ENCODE measurements at places on chromosomes 6 and 20. TPM values are rescaled to one million over a fixed set of nuclear protein-coding genes. Genes with fewer than 3 reads are reported as not detected.
A peak's percentile ranks its signal among the peaks of the same experiment; 100 is the strongest.

DNA sequence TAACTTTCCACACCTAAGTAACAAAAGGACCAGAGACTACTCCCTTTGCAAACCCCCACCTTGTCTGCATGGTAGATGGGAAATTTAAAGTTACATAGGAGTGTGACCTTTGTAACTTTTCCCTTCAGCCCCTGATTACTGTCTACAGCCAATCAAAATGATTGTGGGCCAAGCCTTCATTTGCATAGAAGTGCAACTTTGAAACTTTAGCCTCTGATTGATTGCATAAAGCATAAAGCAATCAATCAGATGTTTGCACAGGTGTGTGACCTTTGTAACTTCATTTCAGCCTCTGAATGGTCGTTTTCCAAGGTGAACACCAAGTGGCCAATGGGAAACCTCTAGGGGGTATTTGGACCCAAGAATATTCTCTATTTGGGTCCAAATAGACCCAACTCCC lies 46.1 kb downstream of the PRKN start:
- no peaks in the 10 kb centered on the region for H3K4me1 ChIP-seq
- H3K4me3 ChIP-seq, result no peak overlapping the region
- H3K27ac ChIP-seq, result no peak overlapping the region
- no peak for DNase-seq
- no peaks in the 10 kb centered on the region for H3K36me3 ChIP-seq

DNA sequence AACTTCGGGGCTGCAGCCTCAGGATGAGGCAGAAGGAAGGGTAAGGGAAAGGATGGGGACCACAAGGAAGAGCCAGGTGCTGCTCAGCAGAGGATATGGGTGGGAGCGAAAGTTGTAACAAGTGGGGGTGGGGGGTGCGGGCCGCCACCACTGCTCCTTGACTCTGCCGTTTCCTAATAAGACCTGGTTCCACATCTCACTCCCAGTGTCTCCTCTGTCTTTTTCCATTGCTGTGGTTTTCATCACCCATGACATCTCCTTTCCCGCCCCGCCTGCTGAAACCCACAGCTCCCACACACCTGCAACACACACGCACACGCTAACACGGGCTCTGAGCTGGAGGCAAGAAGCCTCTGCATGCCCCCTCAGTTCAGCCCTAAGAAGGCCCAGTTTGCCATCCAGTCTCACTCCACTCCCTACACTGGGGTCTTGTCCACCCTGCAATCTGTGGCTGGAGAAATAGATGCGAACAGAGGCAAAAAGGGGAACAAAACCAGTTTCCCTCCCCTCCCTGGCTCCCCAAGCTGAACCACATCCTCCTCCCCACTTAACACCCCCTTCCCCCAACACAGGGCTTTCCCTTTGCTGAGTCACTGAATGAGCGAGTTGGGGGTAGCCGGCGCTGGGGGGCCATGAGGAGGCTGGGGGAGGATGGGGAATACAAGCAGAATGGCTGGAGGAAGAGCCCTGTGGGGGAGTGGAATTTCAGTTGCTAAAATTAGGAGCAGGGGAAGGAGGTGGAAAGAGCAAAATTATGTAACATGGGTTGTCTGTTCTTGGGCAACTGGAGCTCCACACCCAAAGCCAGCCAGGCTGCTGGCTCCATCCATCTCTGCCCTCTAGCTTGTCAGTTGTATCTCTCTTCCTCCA lies 11.5 kb downstream of the NFKBIL1 start:
- H3K36me3 ChIP-seq, result peaks cover 3% of the 10 kb centered on the region
- peak; percentile 56 for DNase-seq
- H3K4me3 ChIP-seq, result peak overlapping the region; percentile 48
- H3K4me1 ChIP-seq, result peaks cover 60% of the 10 kb centered on the region
- H3K27ac ChIP-seq, result peak overlapping the region; percentile 57
- no peaks in the 10 kb centered on the region for H3K27me3 ChIP-seq

DNA sequence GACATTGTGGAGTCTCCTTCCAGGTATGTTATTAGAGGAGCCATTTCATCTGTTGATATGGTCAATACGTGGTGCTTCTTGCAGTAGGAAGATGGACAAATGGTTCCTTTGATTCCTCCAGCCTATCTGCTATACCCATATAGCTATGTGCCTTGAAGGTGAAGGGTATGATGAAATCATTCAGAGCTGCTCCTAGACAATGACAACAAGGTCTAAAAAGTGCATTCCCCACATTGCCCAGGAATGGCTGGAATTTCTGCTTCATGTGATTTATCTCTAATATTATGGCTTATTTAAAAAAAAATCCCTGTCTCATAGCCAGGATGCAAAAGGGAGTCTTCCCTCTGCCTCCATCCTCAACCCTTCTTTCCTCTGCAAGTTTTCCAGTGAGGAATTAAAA lies 14.1 kb downstream of the DAAM2 start:
- H3K27me3 ChIP-seq, result no peaks in the 10 kb centered on the region
- no peaks in the 10 kb centered on the region for H3K4me1 ChIP-seq
- no peak for DNase-seq
- H3K4me3 ChIP-seq, result no peak overlapping the region

DNA sequence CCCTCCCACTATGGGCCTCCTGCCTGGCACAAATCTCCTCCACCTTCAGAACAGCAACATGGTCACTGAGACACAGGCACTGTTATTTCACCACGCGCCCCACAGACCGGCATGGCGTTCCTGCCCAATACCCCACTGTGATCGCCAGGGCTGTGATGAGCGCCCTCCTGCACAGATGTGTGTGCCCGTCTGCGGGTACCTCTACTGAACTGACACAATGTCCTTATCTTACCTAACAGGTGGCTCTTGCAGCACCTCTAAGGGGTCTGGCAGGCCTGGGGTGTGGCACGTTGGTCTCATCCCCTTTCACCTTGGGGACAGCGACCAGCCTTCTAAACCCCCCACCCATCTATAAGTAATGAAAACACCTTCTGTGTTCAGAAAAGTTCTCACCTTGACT lies 64.2 kb downstream of the STAU1 start:
- peaks cover 17% of the 10 kb centered on the region for H3K36me3 ChIP-seq
- no peak overlapping the region for H3K4me3 ChIP-seq
- H3K4me1 ChIP-seq, result no peaks in the 10 kb centered on the region
- DNase-seq, result no peak
- H3K27ac ChIP-seq, result no peak overlapping the region

DNA sequence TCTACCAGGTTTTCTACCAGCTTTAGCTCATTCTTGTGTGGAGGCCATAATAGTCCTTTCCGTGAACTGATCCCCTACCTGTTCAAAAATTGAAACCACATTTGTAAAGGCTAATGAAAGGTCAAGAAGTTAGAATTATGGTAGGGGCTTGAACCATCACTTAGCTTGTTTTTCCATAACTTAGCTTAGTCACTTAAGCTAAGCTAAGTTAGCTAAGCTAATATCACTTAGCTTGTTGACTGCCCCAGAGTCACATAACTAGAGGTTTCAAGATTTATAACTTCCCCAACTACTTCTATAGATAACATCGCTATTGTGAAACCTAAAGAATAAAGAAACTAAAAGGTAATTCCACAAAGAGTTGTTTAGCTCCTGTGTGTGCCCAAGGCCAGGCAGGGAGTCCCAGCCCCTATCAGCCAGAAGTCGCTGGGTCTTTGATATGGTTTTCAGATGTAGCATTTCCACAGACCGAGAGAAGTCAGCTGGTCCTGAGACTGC lies 131.8 kb downstream of the VEGFA start:
- DNase-seq, result no peak
- no peak overlapping the region for H3K4me3 ChIP-seq
- no peak overlapping the region for H3K27ac ChIP-seq
- no peaks in the 10 kb centered on the region for H3K27me3 ChIP-seq
- H3K4me1 ChIP-seq, result no peaks in the 10 kb centered on the region
- no peaks in the 10 kb centered on the region for H3K36me3 ChIP-seq

DNA sequence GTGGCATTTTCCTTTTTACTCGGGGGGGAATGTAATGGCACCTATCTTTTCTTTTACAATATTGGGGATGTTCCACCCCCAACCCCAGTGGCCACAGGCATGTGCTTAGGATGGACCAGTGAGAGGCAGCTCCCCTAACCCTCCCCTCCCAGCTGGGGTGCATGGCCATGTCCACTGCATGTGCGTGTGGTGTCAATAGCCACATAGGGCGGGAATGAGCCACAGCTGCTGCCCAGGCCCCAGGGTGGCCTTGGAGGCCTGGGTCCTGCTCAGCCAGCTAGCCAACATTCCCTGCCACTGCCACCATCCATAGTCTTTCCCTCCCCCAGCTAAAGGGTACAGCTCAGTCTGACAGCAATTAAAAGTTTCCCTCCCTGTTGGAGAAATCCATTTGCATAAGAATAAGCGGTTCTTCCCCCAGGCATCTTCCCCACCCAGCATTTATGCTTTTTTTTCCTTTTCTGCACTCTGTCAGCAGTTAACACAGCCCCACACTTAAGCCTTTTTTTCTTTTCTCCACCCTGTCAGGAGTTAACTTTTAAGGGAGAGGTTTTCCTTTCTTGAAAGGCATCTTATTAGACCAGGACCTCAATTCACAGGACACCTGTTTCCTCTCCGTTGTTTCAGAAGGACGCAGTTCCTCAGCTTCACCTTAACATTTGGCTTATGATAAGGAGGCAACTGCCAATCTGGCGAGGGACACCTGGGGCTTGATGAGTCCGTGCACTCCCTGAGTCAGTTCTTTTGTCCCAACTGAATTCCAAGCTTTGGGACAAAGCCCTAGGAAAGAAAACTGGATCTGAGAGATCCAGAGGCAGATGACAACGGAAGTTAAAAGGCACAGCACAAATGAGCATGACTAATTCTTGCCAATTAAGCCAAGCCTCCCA lies 121.4 kb downstream of the TPBG start:
- no peaks in the 10 kb centered on the region for H3K4me1 ChIP-seq
- DNase-seq, result no peak
- no peak overlapping the region for H3K27ac ChIP-seq
- no peaks in the 10 kb centered on the region for H3K36me3 ChIP-seq
- no peak overlapping the region for H3K4me3 ChIP-seq

- H3K27me3 ChIP-seq, result no peaks in the 10 kb centered on the region
- no peak overlapping the region for H3K27ac ChIP-seq
- no peaks in the 10 kb centered on the region for H3K4me1 ChIP-seq
- H3K36me3 ChIP-seq, result no peaks in the 10 kb centered on the region
- no peak for DNase-seq
- no peak overlapping the region for H3K4me3 ChIP-seq
Measured at GRCh38 chr20:59774921-59775686, 158.3 kb downstream of the SYCP2 start.

DNA sequence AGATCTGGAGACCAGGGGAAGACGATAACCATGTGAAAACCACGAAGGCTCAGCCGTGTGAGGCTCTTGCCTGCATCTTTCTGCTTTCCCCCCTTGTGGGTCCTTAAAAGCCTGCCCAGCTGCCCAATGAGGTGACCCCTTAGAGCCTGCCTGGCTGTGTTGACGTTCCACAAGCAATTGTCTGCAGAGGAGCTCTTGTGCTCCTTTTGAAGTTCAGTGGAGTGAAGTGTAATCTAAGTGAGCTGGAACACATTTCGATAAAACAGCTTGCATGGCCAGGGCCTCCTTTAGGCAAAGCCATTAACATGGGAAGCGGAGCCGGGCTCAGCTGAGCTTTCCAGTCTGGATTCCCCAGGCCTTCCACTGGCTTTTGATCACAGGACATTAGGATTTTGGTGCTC lies 27.3 kb upstream of the TCP11 start:
- H3K27me3 ChIP-seq, result no peaks in the 10 kb centered on the region
- no peaks in the 10 kb centered on the region for H3K36me3 ChIP-seq
- H3K4me1 ChIP-seq, result no peaks in the 10 kb centered on the region
- H3K27ac ChIP-seq, result no peak overlapping the region

- no peak for DNase-seq
- no peak overlapping the region for H3K27ac ChIP-seq
- H3K36me3 ChIP-seq, result no peaks in the 10 kb centered on the region
Measured at GRCh38 chr20:818001-818664, 15.4 kb upstream of the FAM110A start.

GRCh38 chr6:152142105-152142504 lies 334.6 kb downstream of the ESR1 start:
- H3K4me1 ChIP-seq, result no peaks in the 10 kb centered on the region
- no peak overlapping the region for H3K4me3 ChIP-seq
- DNase-seq, result no peak
- H3K36me3 ChIP-seq, result peaks cover 87% of the 10 kb centered on the region
- H3K27me3 ChIP-seq, result no peaks in the 10 kb centered on the region
- H3K27ac ChIP-seq, result no peak overlapping the region

- no peaks in the 10 kb centered on the region for H3K27me3 ChIP-seq
- H3K4me3 ChIP-seq, result no peak overlapping the region
- H3K36me3 ChIP-seq, result no peaks in the 10 kb centered on the region
- H3K27ac ChIP-seq, result no peak overlapping the region
- no peaks in the 10 kb centered on the region for H3K4me1 ChIP-seq
Measured at GRCh38 chr6:5086294-5086890, 1.3 kb downstream of the PPP1R3G start.

- H3K27ac ChIP-seq, result no peak overlapping the region
- no peaks in the 10 kb centered on the region for H3K27me3 ChIP-seq
- no peaks in the 10 kb centered on the region for H3K4me1 ChIP-seq
- H3K4me3 ChIP-seq, result no peak overlapping the region
- H3K36me3 ChIP-seq, result no peaks in the 10 kb centered on the region
Measured at GRCh38 chr6:123962508-123962907, 158.8 kb downstream of the NKAIN2 start.

DNA sequence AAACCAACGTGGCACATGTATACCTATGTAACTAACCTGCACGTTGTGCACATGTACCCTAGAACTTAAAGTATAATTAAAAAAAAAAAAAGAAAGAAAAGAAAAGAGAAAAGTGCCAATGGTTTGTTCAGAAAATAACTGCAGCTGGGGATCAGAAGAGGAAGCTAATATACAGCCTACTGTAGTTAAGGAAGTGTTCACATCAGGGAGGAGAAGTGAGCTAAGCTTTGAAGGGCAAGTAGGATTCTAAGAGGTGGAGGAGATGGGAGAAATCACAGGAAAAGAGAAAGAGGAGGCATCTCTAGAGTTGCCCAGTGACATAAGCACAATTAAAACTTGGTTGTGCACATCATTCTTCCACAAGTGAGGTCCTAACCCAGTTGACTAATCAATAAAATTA lies 214.4 kb upstream of the DTNBP1 start:
- DNase-seq, result no peak
- H3K4me1 ChIP-seq, result peaks cover 3% of the 10 kb centered on the region
- no peak overlapping the region for H3K27ac ChIP-seq
- H3K27me3 ChIP-seq, result no peaks in the 10 kb centered on the region

DNA sequence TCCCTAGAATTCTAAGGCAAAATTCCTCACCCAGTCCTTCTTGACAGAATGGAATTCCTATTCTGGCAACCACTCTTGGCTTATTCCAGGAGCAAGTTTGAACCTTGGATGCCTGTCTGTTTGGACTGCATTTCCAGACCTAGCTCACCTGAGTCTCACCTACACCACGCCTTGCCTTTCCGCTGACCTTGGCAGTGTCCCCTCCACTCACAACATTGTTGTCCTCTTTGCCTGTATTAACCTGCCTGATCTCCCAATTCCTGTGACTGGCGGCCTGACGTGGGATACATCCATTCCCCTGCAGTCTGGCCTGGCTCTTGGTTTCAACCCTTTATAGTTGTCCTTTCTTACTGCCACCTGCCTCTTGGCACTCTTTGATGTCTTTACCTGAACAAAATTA lies 281.4 kb upstream of the SOX4 start:
- no peaks in the 10 kb centered on the region for H3K4me1 ChIP-seq
- H3K27ac ChIP-seq, result no peak overlapping the region
- H3K27me3 ChIP-seq, result no peaks in the 10 kb centered on the region
- DNase-seq, result no peak
- H3K36me3 ChIP-seq, result no peaks in the 10 kb centered on the region

PTCRA gene
- 0.56 TPM for total RNA-seq

All from naive thymus-derived CD4-positive, alpha-beta T cell (primary cell).